GM12865 (cell line): ENCODE measurements at places on chromosomes 7 and 10.

- DNase-seq, result no peak
These were observed 244.5 kb upstream of the PTER start for GRCh38 chr10:16192337-16192736.

GRCh38 chr7:112018305-112019030, 187.7 kb downstream of the DOCK4 start:
- no peak for DNase-seq

GRCh38 chr7:28754027-28754426, 204.1 kb downstream of the TRIL start:
- DNase-seq, result peak; percentile 18

DNA sequence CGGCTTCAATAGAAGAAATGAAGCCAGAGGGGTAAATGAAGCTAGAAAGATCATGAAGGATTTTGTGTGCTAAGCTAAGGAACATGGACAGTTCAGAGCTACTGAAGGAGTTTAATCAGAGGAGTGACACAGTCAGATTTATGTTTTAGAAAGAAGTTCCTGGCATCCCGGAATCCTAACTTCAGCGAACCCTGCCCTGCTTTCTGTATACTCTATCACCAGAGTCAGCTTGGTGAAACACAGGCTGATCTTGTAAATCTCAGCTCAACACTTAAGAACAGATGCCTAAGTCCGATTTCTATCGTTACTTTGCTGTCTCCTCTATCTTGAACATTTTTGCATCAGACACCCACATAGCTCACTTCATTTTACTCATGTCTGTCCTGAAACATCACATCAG, 9.1 kb downstream of the AHR start:
- no peak for DNase-seq

GRCh38 chr7:2601065-2601464, 30.7 kb upstream of the TTYH3 start:
- DNase-seq, result no peak

DNA sequence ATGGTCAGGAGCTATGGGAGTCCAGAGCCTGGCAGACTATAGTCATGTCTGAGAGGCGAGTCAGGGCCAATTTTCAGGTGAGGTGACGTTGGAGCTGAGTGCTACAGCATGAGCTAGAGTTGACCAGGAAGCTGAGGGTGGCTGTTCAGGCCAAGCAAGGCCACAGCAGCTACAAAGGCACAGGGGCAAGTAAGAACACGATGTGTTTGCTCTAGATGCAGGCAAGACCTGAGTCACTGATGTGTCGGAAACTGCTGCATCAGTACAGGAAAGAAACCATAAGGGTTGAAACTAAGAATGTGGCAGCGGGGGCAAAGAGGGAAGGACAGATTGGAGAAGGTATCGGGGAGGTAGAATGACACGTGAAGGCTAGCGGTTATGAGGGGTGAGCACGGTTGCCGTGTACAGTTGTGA, 11.8 kb upstream of the RRP12 start:
- peak; percentile 33 for DNase-seq

- no peak for DNase-seq
These were observed 188.7 kb upstream of the PPP1R3A start for GRCh38 chr7:114107522-114107921.

DNA sequence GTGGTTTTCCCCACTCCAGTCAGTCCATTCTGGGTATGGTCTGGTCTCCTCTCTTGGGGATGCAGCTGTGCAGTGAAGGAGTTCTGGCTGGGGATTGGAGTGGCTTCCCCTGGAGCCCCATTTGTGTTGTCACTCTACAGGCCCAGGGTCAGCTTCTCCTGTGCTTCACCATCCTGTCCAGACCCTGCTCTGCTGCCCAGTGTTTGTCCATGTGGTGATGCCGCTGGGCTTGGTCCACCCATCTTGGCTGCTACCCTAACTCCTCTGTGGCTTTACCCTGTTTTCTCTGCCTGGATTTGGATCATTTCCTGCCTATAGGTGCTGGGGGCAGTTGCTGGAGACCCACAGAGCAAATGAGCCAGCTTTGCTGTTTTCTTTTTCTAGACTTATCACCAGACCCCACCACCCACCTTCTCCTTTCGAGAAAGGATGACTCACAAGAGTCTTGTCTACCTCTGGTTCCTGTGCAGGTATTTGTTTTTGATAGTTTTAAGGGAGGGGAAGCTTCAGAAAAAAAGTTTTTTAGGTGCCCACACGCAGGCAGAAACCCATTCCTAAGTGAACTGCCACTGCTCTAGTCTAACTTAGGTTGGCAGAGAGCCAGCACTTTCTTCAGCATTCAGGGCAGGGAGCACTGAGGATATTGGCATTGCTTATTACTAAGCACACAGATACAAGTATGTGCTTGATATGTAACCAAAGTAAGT, 8.5 kb downstream of the ZDHHC16 start:
- no peak for DNase-seq

- no peak for DNase-seq
These were observed 638.5 kb downstream of the CCSER2 start for GRCh38 chr10:84966708-84967441.

- DNase-seq, result no peak
These were observed 552.3 kb downstream of the PTPRN2 start for GRCh38 chr7:158035343-158035742.

- no peak for DNase-seq
These were observed 93.1 kb upstream of the SMNDC1 start for GRCh38 chr10:110397856-110398255.

GRCh38 chr7:152462995-152463708, 27.3 kb upstream of the KMT2C start:
- DNase-seq, result no peak

DNA sequence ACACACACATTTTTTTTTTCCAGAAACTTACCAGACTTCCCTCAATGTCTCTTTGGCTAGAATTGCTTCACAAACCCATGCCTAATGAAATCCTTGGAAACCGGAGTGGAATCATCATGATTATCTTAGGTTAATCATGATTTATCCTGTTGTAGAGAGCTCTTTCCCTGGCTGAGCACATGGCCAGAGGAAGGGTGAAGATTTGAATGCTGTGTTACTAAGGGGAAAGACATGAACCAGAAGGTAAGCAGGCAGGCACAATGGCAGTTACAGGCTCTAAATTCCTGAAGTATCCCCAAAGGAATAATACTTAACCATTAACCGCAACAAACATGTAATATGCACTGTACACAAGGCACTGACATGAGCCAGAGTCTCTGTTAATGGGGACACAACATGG, 4.1 kb upstream of the RNF148 start:
- no peak for DNase-seq

DNA sequence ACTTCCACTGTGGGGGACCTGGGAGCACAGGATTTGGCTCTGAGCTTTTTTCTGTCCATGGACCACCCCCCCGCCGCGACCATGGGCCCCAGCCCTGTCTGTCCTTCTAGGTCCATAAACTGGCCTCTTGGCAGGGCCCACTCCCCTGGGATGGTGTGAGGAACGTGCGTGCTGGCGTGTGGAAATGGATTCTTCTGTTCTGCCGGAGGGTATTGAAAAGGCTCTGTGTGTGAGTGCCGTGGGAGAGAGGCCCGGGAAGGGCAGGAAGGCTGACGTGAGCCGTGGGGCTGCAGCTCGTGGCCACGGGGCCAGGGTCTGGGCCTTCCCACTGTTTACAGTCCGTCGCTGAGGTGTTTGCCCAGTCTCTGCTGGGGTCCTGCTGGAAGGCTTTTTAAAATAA, 123.7 kb downstream of the GRK5 start:
- DNase-seq, result no peak

DNA sequence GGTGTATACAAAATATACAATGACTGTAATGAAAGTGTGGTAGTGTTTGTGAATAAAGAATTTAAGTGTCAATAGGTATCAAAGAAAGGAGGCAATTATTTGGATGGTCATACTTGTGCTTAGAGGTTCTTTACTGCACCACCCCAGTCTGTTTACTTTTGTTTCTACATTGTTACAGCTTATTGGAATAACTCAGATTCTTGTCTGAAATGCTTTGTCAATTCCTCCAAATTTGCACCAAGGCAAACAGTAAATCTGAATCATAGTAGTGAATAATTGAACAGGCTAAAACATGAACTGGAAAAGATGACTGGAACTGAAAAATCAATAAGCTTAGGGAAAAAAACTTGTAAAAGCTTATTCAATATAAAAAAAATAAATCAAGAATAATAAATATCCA, 319.2 kb downstream of the EXOC4 start:
- no peak for DNase-seq

DNA sequence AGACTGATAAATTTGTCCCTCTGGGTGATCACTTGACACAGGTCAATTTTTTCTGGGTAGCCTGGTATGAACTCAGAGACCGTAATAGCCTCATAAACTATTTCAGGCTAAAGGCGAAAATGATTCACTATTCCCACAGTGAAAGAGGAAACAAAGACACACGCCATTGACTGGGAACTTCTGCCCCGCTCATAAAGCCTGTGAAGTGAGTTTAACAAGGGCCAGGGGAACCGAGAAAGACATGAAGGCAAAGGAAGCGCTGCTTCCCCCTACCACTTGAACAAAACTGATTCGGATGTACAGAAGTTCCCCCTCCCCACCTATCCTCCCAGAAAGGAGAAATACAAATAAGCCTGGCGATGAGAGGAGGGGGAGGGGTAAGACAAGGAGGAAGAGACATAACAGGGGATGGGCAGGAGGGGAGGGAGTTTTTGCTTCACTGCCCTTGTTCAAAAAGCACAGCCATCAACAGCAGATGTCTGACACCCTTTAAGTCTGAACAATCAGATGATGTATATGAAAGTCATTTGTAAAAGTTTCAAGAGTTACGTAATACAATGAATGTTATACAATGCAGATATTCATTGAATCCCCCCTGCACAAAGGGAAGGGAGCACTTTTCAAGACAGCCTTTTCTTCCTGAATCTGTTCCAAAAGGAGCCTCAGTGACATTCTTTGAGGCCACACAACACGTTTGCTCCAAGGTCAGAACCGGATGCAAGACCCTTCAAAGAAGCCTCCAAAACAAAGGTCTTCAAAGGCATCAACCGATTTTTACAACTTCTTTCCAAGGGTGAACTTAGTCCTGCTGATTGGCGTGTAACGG, 734 bp downstream of the ABCB4 start:
- DNase-seq, result peak; percentile 85

GRCh38 chr7:100561491-100562194, 12.1 kb downstream of the SAP25 start:
- no peak for DNase-seq

DNA sequence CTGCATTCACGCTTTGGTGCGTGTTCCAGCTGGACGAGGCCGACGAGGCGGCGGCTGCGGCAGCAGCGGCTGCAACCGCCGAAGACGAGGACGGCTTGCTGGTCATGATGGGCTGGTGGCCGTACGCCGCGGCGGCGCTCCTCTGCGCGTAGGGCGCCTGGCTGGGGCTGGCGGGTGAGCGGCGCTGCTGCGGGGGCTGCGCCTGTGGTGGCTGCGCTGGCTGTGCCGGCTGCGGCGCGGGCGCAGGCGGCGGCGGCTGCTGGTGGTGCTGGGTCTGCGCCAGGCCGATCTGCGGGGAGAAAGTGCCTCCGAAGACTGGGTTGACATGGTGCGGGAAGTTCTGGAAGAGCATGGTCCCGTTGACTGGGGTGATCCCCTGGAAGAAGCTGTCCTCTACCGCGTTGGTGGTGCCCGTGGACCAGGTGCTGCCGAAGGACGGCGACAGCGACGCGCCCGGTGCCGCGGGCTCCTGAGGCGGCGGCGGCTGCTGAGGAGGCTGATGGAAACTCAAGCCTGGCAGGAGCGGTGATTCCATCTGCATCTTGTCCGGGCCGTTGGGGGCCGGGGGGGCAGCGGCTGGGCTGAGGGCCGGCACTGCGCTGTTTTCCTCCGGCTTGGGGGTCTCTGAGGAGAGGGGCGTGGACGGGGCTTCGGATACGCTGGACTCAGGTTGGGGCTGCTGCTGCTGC, 51.1 kb downstream of the CPEB3 start:
- DNase-seq, result peak; percentile 49

DNA sequence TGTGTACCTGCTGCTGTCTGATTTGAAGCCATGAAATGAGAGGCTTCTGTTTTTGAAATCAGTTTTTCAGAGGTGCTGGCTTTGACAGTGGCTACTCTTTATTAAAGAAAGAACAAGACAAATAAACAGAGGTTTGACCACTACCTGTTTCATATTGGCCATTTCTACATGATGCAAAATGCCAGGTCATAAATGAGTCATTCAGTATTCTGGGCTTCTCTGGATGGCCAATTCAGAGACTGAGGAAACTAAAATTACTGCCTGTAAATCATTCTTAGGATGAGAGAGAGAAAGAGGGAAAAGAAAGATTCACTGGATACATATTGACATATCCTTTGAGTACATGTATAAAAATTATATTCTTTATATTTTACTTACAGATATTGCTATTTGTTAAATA, 303.3 kb upstream of the ETV1 start:
- DNase-seq, result no peak

DNA sequence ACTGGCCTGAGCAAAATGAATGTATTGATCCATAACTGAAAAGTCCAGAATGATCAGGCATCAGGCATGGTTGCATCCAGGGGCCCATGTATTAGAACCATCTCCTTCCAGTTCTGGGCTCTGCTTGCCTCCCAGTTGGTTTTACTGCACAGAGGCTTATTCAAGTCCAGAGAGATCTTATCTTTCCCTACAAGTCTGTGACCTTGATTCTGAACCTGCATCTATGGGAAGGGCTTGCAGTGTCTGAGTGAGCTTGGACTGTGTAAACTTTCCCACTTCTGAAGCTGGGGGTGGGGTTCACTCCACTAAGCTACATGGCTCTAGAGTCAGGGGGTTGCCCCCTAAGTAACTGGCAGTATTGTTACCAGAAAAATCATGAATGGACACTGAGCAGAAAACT, 136.2 kb downstream of the TCF7L2 start:
- no peak for DNase-seq

DNA sequence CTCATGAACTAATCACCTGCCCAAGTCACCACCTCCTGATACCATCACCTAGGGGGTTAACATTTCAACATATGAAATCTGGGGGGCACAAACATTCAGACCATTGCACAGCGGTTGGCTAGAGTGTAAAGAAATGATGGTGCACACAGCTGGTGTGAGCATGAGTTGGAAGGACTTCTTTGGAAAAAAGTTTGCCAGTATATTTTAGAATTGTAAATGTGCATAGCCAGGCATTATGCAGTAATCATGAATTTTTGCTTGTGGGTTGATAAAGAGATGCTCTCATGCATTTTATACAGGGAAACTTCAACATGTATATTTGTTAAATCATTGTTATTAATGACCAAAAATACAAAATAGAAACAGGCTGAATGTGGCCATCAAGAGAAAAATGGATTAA, 100.0 kb downstream of the VWC2 start:
- DNase-seq, result no peak

DNA sequence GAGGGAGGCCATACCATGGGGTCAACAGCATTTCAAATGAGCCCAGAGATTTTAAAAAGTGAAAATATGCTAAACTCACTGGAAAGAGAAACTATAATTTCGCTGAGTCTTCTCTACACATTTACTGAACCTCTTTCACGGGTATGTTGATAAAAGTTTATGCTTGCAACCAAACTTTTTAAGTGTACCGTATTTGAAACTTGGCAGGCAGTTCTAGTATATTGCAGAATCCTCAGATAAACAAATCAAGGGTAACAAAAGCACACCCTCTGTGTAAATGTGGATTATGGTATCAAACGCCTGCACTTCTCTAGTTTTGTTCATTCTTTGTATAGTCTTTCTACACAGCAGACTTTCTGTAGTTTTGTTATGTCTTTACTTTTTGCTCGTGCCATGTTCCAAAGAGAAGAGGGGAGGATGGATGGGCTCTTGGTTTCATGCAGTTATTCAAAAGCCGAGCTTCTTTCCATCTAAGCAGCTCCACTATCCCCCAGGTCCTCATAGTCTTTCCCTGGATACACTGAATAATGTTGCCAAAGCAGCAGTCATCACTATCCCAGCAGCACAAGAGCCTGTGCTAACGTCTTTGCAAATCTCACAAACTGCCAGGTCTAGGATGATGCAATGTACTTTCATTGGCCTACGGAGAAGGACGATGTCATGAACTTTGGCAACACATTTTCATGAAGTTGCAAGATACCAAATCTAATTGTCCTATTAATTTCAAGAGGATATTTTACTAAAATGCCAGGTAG, 131.2 kb downstream of the MPP7 start:
- no peak for DNase-seq
